ENCODE measurements at places on chromosomes 12 and 14.

DNA sequence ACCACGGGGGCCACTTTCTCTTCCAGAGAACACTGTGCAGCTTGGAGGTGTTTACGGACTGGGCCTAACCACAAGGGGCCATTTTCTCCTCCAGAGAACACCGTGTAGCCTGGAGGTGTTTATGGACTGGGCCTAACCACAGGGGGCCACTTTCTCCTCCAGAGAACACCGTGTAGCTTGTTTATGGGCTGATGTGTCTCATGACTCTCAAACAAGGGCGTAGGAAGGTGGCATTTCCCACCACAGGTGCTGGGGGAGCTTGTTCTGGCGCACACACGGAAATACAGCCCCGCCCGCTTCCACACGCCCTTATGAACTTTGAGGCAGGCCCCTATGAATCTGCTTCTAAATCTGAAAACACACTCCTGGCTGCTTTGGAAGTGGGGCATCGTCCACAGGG is 174.6 kb upstream of the SFSWAP start:
- DNase-seq = no peak

DNA sequence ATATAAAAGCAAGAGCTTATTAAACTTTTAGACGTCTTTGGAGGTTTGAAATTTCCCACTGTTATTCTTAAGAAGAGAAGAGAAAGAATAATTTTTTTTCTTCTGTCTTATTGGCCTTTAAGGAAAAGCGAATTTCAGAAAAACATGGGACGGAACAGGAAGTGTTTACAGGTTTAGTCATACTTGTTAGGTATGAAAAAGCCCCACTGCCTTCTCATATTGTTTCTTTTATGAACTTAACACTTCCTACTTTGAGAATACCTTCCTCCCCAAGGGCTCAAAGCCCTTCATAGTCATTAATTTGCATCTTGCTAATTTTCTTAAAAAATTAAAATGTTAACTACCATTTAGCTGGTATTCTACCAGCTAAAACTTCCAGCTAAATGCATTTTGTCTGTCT is 82.0 kb downstream of the ETV6 start:
- no peak for DNase-seq

DNA sequence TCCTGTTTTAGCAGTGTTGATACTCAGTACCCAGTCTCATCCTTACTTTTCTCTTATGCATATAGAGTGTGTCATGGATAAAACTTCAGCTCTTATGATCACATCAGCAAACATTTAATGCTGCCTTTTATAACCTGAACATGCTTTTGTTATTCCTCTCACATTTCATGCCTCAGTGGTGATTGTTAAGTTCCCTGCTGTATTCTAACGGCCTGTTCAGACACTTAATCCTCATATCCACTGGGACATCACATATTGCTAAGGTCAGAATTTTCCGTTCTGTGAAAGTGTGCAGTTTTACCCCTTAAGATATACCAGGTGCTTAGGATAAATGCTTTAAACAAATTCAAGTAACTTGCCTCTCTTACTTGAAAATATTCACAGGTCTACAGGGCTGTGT is 268.7 kb upstream of the SEL1L start:
- DNase-seq = no peak

DNA sequence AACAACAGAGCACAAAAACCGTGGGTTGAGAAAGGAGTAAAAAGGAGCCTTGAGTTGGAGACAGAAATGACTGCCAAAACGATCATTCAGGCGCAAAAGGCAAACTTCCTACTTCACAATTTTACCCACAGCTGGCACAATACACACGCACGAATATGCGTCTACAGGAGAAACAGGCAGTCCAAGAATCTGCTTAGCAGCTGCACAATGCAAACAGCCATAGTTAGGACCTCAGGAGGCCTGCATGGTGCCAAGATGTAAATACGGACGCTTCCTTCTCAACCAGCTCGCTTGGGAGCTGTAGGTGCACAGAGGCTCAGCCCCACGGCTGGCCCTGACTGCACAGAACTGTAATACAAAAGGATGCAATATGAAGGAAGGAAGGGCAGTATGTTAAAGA is 250.1 kb upstream of the CAND1 start:
- no peak for DNase-seq
